ENCODE measurements at places on chromosomes 2 and 18. TPM values are rescaled to one million over a fixed set of nuclear protein-coding genes. Genes with fewer than 3 reads are reported as not detected.

- no peaks in the 10 kb centered on the region for H3K36me3 ChIP-seq
- DNase-seq: no peak
- H3K4me3 ChIP-seq: no peak overlapping the region
Measured at GRCh38 chr2:200596774-200597570, 11.2 kb downstream of the AOX1 start.

GRCh38 chr18:41096504-41096903, 858.5 kb upstream of the PIK3C3 start:
- peaks cover 14% of the 10 kb centered on the region for H3K4me1 ChIP-seq
- no peaks in the 10 kb centered on the region for H3K27me3 ChIP-seq
- H3K36me3 ChIP-seq: no peaks in the 10 kb centered on the region
- peak; percentile 60 for DNase-seq
- no peak overlapping the region for H3K27ac ChIP-seq

The TUBA3E gene
- total RNA-seq: not detected

The WDPCP gene
- 6.9 TPM for total RNA-seq

- peak; percentile 50 for DNase-seq
- no peak overlapping the region for H3K4me3 ChIP-seq
- no peaks in the 10 kb centered on the region for H3K4me1 ChIP-seq
- no peak overlapping the region for H3K27ac ChIP-seq
Measured at GRCh38 chr2:101200676-101201075, 49.5 kb upstream of the TBC1D8 start.

GRCh38 chr2:226984750-226985582, 149.1 kb downstream of the RHBDD1 start:
- H3K36me3 ChIP-seq: no peaks in the 10 kb centered on the region
- no peak overlapping the region for H3K4me3 ChIP-seq
- H3K4me1 ChIP-seq: peaks cover 15% of the 10 kb centered on the region
- H3K27ac ChIP-seq: no peak overlapping the region
- peak; percentile 61 for DNase-seq

GRCh38 chr2:120771111-120771780, 35.6 kb downstream of the GLI2 start:
- peak; percentile 55 for DNase-seq
- no peak overlapping the region for H3K27ac ChIP-seq
- no peak overlapping the region for H3K4me3 ChIP-seq
- no peaks in the 10 kb centered on the region for H3K27me3 ChIP-seq
- H3K4me1 ChIP-seq: no peaks in the 10 kb centered on the region
- H3K36me3 ChIP-seq: no peaks in the 10 kb centered on the region

The SERPINB12 gene
- total RNA-seq: not detected

DNA sequence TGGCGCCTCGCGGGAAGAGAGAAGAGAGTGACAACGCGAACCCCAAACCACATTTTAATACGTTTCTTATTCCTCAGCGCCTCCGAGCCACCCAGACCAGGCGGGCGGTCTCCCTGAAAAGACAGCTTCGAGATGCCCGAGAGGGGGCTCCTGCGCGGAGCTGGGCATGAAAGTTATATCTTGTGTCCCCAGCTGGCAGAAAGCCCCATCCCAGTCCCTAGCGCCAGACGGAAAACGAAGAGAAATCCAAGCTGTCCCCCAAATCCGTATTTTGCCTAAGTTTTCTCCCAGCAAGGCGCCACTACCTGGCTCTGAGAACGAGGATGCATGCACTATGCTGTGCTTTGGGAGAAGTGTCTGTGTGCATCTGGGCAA, 797 bp downstream of the NXPH2 start:
- H3K4me1 ChIP-seq: no peaks in the 10 kb centered on the region
- H3K27ac ChIP-seq: no peak overlapping the region
- H3K4me3 ChIP-seq: no peak overlapping the region
- no peaks in the 10 kb centered on the region for H3K36me3 ChIP-seq

The RGPD4 gene
- total RNA-seq: 0.14 TPM

GRCh38 chr2:126921066-126921465, 22.4 kb downstream of the TEX51 start:
- no peaks in the 10 kb centered on the region for H3K36me3 ChIP-seq
- DNase-seq: no peak
- H3K27ac ChIP-seq: no peak overlapping the region
- no peaks in the 10 kb centered on the region for H3K4me1 ChIP-seq

- no peaks in the 10 kb centered on the region for H3K27me3 ChIP-seq
- DNase-seq: no peak
- H3K4me1 ChIP-seq: peaks cover 5% of the 10 kb centered on the region
- no peak overlapping the region for H3K27ac ChIP-seq
Measured at GRCh38 chr2:5368263-5368662, 323.9 kb upstream of the SOX11 start.

DNA sequence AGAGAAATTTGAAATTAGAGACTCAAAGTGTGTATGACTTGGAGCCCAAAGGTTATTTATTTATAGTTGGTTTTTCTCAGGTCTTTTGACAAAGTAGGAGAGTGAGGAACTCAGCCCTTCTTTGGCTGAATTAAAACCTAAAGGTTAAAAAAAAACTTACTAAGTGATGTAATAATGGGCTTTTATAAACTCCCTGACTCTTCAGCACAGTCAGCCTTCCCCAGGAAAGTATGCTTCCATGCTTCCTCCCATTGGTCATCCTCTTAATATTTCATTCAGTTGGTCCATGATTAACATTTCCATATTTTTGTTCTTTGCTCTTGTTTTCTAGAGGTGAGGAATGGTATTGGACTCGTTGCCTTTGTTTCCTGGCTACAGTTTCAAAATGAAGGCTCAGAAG, 7.2 kb downstream of the ARPC2 start:
- no peak overlapping the region for H3K27ac ChIP-seq
- DNase-seq: no peak
- H3K4me3 ChIP-seq: no peak overlapping the region
- H3K27me3 ChIP-seq: no peaks in the 10 kb centered on the region
- peaks cover 52% of the 10 kb centered on the region for H3K4me1 ChIP-seq

The CROCC2 gene
- total RNA-seq: not detected

DNA sequence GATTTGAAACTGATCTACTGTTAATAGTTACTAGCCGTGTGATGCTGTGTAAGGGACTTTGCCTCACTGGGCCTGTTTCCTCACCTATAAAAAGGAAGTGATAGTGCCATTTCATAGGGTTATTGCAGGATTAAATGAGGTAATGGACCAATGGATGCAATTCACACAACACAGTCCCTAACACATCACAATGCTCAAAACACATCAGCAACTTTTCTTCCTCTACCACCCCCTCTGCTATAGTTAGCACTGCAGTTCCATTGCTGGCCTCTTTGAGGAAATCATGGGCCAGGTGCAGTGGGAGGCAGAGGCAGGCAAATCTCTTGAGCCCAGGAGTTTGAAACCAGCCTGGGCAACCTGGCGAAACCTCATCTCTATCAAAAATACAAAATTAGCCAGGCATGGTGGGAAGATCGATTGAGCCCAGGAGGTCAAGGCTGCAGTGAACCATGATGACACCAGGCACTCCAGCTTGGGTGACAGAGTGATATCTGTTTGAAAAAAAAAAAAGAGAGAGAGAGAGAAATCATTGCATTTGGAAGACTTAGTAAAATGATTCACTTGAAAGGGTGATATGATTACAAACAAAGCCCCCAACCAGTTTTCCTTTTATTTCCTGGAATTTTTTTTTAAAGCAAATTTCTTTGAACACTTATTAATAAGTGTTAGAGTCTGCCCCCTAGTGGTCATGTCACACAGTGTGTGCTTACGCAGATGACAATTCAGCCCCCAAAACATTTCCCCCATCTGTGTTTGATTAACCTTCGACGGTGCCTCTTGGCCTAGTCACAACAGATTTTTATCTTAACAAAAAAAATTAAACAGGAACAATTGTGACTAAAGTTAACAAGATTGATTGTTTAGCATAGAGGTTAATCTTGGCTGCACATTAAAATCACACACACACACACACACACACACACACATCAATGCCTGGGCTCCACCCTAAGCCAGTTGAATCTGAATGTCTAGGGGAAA, 88.6 kb upstream of the BCL11A start:
- no peaks in the 10 kb centered on the region for H3K36me3 ChIP-seq
- H3K4me1 ChIP-seq: no peaks in the 10 kb centered on the region
- no peak overlapping the region for H3K4me3 ChIP-seq

GRCh38 chr18:55109818-55110414, 150.7 kb upstream of the CCDC68 start:
- H3K4me3 ChIP-seq: no peak overlapping the region
- no peaks in the 10 kb centered on the region for H3K27me3 ChIP-seq
- no peaks in the 10 kb centered on the region for H3K36me3 ChIP-seq
- no peak overlapping the region for H3K27ac ChIP-seq
- H3K4me1 ChIP-seq: no peaks in the 10 kb centered on the region
- no peak for DNase-seq

- H3K27me3 ChIP-seq: no peaks in the 10 kb centered on the region
- no peaks in the 10 kb centered on the region for H3K4me1 ChIP-seq
- no peak overlapping the region for H3K4me3 ChIP-seq
- no peak overlapping the region for H3K27ac ChIP-seq
- no peak for DNase-seq
Measured at GRCh38 chr2:158667586-158667985, 127.5 kb upstream of the DAPL1 start.

- DNase-seq: no peak
- no peak overlapping the region for H3K27ac ChIP-seq
- H3K27me3 ChIP-seq: no peaks in the 10 kb centered on the region
- no peaks in the 10 kb centered on the region for H3K36me3 ChIP-seq
- peaks cover 15% of the 10 kb centered on the region for H3K4me1 ChIP-seq
Measured at GRCh38 chr2:110095994-110096633, 19.5 kb downstream of the MALL start.

The DNAJC5G gene
- total RNA-seq: not detected

- no peaks in the 10 kb centered on the region for H3K27me3 ChIP-seq
- no peaks in the 10 kb centered on the region for H3K36me3 ChIP-seq
- H3K4me3 ChIP-seq: peak overlapping the region; percentile 6
- H3K27ac ChIP-seq: no peak overlapping the region
- peaks cover 5% of the 10 kb centered on the region for H3K4me1 ChIP-seq
Measured at GRCh38 chr2:38148501-38148900, 72.5 kb upstream of the CYP1B1 start.
